NCI-H187 treated with DMSO at 0.1 percent for 48 hours (cell line): ENCODE measurements at places on chromosomes 6 and 20.

- no peak for DNase-seq
Observed at GRCh38 chr6:5085648-5086293, 630 bp downstream of the PPP1R3G start.

DNA sequence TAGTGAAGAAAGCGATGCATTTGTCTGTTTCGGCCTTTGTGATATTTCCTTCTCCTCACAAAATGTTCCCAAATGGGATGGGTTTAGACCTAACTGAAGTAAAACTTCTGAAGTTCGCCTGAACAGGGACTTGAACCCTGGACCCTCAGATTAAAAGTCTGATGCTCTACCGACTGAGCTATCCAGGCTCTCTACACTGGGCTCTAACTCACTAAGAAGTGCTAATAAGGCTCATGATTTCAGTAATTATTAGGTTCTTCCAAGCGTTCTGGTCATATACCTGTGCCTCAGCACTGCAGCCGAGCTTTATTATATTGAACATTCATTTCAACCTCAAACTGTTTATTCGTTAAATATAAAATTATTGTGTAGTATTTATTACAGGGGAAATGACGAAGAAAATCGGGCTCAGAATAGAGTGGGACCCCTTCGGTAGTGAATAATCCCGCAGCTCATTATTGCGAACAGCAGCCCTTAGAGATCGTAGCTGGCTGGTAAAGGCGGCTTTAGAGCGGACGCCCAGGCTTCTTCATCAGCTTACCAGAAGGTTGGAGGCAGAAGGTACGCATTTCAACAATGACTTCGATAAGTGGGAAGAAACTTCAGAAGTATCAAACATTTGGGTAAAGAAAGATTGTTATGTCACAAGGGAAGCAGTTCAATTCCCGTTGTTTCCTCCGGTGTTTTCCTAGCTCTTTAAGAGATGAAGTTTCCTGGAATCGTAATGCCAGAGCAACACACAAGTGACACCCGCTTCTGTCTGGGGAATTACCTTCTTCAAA is 119.0 kb upstream of the ZNF184 start:
- no peak for DNase-seq

DNA sequence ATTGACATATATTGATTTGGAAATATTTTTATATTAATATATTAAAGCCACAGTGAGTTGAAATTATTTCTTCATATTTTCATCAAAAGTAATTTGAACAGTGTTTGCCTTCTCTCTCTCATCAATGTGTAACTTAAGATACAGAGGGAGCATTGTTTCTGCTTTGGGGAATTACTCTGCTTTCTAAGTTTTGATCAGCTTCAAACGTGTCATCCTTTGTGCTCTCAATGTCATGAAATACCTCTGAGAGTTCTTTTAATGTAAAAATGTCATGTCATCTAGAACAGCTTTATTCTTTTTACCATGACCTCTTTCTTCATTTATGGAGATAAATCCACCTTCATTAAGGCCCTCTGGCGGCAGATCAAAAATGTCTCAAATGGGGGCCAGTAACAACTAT is 259.4 kb upstream of the STXBP5 start:
- no peak for DNase-seq

- DNase-seq, result no peak
Observed at GRCh38 chr6:132072271-132072670, 121.1 kb upstream of the CCN2 start.

GRCh38 chr6:99026135-99026534 is 78.4 kb upstream of the FBXL4 start:
- DNase-seq, result no peak

DNA sequence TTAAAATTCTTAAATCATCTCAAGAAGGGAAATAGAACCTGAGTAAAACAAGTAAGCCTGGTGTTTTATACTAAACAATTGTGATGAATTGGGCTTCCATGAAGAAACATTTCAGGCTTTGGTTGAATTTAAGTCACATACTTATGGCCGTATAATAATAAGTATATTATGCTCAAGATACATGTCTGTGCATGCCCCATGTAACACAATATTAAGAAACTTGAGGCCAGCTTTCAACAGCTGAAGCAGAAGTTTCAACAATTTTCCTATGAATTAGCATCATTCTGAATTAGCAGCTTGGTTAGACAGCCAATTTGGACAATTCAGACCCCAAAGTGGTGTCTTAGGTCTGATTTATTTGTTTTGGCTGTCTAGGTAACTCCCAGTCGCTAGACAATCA is 243.7 kb downstream of the MYLK4 start:
- no peak for DNase-seq

- no peak for DNase-seq
Observed at GRCh38 chr6:38861926-38862401, 146.9 kb downstream of the DNAH8 start.

DNA sequence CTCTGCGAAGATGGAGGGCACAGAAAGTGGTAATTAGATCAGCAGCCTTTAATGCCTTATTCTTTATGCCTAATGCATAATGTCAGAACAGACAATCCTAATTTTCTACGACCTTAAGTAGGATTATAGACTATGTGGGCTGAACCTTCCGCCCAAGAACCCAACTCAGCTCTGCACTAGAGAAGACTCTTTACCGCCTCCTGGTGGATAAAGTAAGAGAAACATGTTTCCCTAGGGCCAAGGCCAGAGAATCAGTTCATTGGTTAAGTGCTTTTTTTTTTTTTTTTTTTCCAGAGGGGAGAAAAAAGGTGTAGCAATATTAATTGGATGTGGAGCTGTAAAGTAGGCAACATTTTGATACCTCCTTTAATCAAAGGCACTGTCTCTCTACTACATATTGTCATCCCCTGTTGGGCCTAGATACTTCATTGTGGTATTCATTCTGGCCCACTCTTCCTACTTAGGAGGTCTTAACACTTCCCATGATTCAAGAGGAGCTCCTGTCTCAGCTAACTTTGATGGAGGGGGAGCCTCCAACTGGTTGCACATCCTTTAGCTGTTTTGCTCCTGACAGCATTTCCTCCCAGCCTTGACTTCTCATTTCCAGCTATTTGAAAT is 124.9 kb upstream of the NRN1 start:
- no peak for DNase-seq

- DNase-seq, result no peak
Observed at GRCh38 chr6:158619922-158620801, 24.4 kb downstream of the DYNLT1 start.

- no peak for DNase-seq
Observed at GRCh38 chr20:44542890-44543289, 21.0 kb upstream of the SERINC3 start.

GRCh38 chr6:80209430-80209829 is 103.0 kb downstream of the BCKDHB start:
- no peak for DNase-seq

GRCh38 chr6:1856381-1856780 is 246.7 kb downstream of the FOXC1 start:
- DNase-seq, result peak; percentile 88

DNA sequence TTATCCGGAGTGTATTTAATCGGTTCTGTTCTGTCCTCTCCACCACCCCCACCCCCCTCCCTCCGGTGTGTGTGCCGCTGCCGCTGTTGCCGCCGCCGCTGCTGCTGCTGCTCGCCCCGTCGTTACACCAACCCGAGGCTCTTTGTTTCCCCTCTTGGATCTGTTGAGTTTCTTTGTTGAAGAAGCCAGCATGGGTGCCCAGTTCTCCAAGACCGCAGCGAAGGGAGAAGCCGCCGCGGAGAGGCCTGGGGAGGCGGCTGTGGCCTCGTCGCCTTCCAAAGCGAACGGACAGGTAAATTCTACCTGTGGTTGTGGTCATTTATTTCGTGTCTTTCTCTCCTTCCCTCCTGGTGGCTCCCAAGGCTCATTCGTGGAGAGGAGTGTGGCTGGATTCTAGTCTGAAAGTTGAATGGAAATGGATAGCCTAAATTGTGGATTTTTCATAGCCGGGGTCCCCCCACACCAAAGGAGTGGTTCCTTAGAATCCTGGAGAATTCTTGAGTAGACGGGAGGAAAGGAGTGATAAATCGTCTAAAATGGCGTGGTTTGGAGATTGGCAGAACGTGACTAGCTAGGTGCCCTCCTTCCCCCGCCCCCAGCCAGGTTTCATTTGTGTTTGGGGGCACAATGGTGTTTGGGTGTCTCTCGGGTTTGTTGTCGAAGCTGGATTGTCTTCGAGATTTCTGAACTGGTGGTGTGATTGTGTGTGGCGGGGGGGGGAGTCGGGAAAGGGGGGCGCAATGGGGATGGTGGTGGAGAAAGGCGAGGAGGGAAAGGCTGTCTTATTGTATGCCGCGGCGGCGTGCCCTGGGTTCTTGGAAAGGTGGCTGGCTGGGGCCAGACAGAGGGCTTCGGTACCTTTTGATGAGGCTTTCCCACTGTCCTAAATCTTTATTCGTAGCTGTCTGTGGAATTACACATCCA is 673 bp downstream of the MARCKS start:
- DNase-seq, result no peak

DNA sequence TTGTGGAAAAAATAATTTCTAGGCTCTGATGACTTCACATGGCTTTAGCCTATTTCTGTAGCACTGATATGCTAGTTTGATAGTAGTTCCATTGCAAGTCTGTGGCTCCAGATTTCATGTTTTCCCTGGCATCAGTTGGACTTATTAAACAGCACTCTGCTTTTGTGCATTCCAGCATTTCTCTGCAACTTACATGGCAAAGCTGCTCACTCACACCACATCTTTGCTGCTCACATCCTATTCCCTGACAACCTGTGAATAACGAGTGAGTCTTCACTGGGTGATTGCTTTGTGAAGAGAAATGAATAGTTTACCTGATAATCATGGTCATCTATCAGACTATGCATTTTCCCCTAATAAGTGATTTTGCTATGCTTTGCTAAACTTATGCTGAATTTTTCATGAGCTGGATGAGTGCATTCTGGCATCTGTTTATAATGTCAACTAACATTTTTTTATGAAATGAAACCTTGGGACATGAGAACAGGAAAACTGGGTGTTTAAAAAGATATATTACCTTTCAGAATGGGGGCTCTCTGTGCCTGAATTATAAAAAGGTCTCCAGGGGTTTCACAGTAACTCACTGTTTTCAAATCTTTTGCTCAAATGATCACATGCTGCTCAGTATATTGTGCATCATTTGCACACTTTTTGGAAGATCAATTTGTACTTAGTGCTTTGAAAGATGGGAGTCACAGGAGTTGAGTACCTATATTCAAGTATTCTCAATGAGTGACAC is 301.8 kb downstream of the TBC1D32 start:
- no peak for DNase-seq

GRCh38 chr6:150119173-150119572 is 23.7 kb upstream of the PPP1R14C start:
- DNase-seq, result no peak
